ENCODE measurements at places on chromosomes 13 and 19.

- peak; percentile 66 for DNase-seq
Measured at GRCh38 chr19:7928741-7929701, 3.1 kb upstream of the CTXN1 start.

GRCh38 chr13:37385248-37385647 lies 213.3 kb downstream of the POSTN start:
- no peak for DNase-seq

- peak; percentile 47 for DNase-seq
Measured at GRCh38 chr19:1624458-1624857, 19.2 kb upstream of the UQCR11 start.

GRCh38 chr13:77333594-77333993 lies 6.7 kb upstream of the MYCBP2 start:
- no peak for DNase-seq

DNA sequence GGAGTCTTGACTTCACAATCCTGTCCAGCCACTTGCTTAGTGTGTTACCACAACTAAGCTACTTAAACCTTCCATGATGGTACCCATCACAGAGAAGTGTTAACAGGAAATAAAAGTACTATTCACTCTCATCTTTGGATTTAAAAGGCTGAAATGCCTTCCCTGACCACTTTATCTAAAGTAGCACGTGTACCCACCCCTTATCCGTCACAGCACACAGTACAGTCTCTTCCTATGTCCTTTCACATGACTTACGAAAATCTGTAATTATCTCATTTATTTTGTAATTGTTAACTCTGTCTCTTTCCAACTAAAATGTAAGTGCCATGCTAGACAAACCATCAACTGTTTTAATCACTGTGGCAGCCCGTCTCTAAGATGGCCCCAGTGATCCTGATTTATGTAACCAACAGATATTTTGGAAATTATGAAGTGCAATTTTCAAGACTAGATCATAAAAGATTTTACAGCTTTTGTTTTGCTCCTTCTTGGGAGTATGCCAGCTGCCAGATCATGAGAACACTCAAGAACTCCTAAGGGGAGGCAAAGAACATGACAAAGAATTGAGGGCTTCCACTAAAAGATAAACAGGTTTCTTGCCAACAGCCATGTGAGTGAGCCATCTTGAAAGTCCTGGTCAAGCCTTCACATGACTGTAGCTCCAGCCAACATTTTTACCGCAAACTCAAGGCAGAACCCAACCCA lies 44.9 kb downstream of the DIAPH3 start:
- no peak for DNase-seq

DNA sequence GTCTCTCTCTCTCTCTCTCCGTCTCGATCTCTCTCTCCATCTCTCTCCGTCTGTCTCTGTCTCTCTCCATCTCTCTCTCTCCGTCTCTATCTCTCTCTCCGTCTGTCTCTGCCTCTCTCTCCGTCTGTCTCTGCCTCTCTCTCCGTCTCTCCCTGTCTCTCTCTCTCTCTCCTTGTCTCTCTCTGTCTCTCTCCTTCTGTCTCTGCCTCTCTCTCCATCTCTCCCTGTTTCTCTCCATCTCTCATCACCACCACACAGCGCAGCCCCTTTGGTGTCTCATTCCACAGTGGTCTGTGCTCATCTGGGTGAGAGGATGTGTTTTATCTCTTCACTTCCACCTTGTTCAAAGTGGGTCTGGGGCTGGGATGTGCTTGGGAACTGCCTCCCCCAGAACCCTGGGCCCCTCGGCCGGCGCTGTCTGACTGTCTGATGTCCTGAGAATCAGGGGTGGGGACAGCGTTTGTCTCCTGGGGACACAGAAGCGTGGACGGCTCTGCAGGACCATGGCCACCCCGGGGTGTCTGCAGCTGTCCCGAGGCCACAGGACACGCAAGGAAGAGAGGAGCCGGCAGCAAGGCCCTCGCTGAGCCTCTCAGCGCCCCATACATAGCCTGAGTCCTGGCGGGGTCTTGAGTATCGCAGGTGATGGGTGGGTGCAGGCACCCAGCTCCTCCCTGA lies 40.2 kb upstream of the C13orf46 start:
- no peak for DNase-seq

Data from CD4-positive, CD25-positive, alpha-beta regulatory T cell (primary cell).